ENCODE measurements at places on chromosomes 5 and 9. TPM values are rescaled to one million over a fixed set of nuclear protein-coding genes. Genes with fewer than 3 reads are reported as not detected.

DNA sequence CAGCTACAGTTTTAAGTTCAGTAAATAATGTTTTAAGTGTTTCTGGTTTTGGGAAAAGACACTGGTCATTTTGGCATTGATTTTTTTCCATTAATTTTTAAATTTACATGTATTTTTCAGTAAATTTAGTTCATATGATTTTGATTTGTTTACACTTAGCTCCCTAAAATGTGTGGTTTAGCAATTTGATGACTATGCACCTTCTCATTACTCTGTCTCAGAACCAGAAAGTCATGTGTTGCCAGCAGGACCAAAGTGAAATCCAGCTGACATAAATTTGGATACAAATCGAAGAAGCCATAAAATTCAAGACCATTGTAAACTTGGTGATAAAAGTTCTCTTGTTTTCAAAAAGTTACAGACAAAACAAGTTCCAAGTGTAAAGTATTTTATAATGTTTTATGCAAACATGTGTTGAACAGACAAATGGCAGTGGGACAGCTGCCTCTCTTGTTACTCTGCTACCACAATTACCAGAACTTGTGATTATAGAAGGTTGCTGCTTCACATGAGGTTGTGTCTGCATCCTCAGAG lies 354.8 kb downstream of the NR2F1-AS1 start:
- DNase-seq = no peak

Gene SNCAIP
- 3.8 TPM for total RNA-seq

GRCh38 chr5:175021841-175022625 lies 297.7 kb downstream of the MSX2 start:
- no peak for DNase-seq

Gene DPH7
- 15.9 TPM for total RNA-seq

Gene OBP2B
- not detected for total RNA-seq

DNA sequence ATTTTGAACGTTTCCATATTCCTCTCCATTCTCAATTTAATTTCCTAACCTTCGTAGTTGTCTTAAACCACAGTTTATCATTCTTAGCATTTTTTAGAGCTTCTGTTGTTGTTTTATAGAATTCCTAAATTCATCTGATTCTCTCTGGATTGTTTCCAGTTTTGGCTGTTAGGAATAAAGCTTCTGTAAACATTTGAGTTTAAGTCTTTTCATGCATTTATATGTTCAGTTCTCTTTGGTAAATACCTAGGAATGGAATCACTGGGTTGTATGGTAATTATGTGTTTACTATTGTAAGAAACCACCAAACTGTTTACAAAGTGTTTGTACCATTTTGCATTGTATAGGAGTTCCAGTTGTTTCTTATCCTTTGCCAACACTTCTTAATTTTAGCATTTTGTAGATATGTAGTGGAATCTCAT lies 29.7 kb downstream of the GPR21 start:
- no peak for DNase-seq
